ENCODE measurements at places on chromosomes 1 and 21. TPM values are rescaled to one million over a fixed set of nuclear protein-coding genes. Genes with fewer than 3 reads are reported as not detected.

- H3K4me1 ChIP-seq, result peaks cover 4% of the 10 kb centered on the region
- no peak for DNase-seq
- no peak overlapping the region for H3K4me3 ChIP-seq
- H3K36me3 ChIP-seq, result peaks cover 67% of the 10 kb centered on the region
Observed at GRCh38 chr21:39175665-39176064, 7.6 kb downstream of the PSMG1 start.

GRCh38 chr1:62841587-62842169 lies 57.7 kb downstream of the ATG4C start:
- no peaks in the 10 kb centered on the region for H3K4me1 ChIP-seq
- no peaks in the 10 kb centered on the region for H3K27me3 ChIP-seq
- no peak for DNase-seq
- no peak overlapping the region for H3K4me3 ChIP-seq
- H3K36me3 ChIP-seq, result peaks cover 5% of the 10 kb centered on the region

Gene POU3F1
- total RNA-seq, result 0.27 TPM

DNA sequence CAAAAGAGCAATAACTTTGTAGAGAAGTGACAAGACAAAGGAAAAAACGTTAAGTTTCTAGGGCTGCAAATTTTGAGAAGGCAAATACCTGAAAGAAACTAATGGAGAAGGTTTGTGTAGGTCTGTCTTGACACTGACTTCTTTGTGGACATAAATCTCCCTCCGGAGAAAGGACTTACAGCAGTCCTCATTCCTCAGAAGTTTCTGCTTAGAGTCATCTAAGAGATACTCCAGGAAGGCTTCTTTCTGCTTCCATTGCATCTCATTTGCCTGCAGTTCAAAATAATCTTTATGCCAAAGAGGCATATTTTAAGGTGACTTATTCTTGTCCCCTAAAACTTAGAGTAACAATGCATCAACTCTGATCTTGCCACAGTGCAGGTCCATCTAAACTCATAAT lies 4.4 kb upstream of the C4BPB start:
- no peaks in the 10 kb centered on the region for H3K27me3 ChIP-seq
- H3K4me1 ChIP-seq, result no peaks in the 10 kb centered on the region
- H3K36me3 ChIP-seq, result no peaks in the 10 kb centered on the region
- no peak for DNase-seq
- H3K4me3 ChIP-seq, result no peak overlapping the region

Gene SAMD11
- total RNA-seq, result 152 TPM

GRCh38 chr1:203870245-203870644 lies 8.8 kb downstream of the SNRPE start:
- no peak overlapping the region for H3K4me3 ChIP-seq
- H3K27ac ChIP-seq, result no peak overlapping the region
- H3K4me1 ChIP-seq, result no peaks in the 10 kb centered on the region
- peaks cover 54% of the 10 kb centered on the region for H3K36me3 ChIP-seq
